Amygdala (tissue), 56 donors: ENCODE measurements at places on chromosomes 6 and 20.

DNA sequence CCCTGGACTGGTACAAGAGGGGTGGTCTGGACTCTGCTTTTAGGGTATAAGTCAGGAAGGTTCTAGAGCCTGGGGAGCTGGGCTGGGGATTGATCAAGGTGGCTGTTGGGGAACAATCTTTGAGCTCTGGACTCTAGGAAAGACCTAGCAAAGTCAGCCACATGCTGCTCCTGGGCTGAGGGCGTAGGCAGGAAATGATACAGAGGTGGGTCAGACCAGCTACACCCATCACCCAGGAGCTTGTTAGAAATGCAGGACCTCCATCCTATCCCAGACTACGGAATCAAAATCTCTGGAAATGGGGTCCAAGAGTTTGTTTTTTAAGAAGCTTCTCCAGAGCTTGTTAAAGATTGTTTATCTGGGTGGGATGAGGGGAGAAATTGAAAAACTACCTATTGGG lies 9.4 kb downstream of the ADTRP start:
- no peak for DNase-seq

GRCh38 chr6:15359335-15359862 lies 113.5 kb downstream of the JARID2 start:
- peak; percentile 11 for DNase-seq

DNA sequence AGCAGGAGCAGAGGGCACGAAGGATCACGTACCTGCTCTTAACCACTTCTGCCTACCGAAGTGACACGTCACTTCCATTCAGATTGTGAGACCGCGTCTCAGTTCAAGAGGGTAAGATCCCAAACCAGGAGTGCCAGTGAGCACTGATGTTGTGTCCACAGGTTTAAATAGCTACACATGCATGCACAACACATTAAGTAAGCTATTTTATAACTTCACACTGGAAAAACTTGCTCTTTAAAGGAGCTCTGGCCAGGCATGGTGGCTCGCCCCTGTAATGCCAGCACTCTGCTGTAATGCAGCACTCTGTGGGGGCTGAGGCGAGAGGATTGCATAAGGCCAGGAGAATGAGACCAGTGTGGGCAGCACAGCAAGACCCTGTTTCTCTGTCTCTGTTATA lies 21.1 kb downstream of the ABHD12 start:
- DNase-seq, result no peak

DNA sequence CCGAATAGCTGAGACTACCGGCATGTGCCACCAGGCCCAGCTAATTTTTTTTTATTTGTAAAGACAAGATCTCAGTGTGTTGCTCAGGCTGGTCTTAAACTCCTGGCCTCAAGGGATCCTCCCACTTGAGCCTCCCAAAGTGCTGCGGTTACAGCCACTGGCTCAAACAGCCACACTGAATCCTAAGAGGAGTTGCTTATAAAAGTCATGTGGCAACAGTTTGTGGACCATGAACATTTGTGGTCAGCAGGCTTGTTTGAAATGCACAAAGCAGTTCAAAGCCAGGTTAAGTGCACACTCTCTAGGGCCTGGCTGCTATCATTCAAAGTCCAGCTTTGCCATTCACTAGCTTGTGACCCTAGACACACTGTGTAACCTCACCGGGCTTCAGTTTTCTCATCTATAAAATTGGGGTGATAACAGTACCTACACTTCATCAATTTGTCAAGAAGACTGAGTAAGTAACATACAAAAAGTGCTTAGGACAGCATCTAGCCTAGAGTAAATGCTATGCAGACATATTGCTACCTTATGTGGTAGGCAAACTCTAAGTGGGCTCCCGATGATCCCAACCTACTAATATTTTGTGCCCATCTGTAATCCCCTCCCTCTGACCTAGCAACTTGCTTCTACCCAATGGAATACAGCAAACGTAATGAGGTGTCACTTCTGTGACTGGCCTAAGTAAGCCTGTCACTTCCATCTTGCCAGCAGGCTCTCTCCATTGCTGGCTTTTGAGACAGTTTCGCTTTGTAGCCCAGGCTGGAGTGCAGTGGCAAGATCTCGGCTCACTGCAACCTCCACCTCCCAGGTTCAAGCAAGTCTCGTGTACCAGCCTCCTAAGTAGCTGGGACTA lies 122.9 kb downstream of the ZMYND8 start:
- no peak for DNase-seq

GRCh38 chr6:112665114-112665513 lies 318.0 kb downstream of the RFPL4B start:
- no peak for DNase-seq
